Mucosa of gallbladder (tissue), 1 donor: ENCODE measurements at places on chromosomes 12 and 14. TPM values are rescaled to one million over a fixed set of nuclear protein-coding genes. Genes with fewer than 3 reads are reported as not detected.

Gene POU6F1
- total RNA-seq, result 12.4 TPM

Gene SLC35F4
- not detected for total RNA-seq

GRCh38 chr14:103692159-103692558 is 23.1 kb downstream of the XRCC3 start:
- no peak for DNase-seq

Gene LHX5
- not detected for total RNA-seq

- DNase-seq, result no peak
Measured at GRCh38 chr14:20563971-20564370, 3.1 kb upstream of the RNASE9 start.

Gene RECQL
- 27.1 TPM for total RNA-seq

DNA sequence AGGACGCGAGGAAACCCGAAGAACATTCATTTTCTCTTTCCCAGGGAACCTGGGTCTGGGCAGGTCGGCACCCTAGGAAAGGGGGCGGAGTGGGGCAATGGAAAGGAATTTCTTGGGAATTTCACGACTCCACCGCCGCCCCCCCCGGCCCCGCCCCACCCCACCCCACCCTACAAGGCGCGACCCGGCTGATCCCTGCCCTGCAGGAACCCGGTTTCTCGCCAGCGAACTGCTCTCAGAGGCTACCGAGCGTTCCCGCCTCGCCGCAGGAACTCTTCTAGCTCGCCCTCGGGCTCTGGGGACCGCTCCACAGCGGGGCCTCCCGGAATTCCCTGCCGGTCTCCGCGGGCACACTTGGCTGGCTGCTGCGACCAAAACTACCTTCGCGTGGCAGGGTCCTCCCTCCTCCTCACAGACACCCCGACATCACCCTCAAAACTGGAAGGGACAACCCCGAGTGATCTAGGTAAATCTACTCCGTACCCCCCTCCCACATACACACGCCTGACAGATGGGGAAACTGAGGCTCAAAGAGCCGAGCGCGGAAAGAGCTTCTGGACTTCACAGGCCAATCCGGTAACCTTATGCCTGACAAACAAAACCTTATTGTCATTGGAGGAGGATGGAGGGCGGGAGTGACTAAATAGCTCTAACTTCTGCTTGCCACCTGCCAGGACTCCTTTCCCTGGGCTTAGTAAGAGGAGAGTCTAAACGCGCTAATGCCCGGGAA is 785 bp upstream of the ACTN1 start:
- no peak for DNase-seq

Gene VRTN
- total RNA-seq, result 0.32 TPM
